ENCODE measurements at places on chromosomes 5 and 9.
A peak's percentile ranks its signal among the peaks of the same experiment; 100 is the strongest.

DNA sequence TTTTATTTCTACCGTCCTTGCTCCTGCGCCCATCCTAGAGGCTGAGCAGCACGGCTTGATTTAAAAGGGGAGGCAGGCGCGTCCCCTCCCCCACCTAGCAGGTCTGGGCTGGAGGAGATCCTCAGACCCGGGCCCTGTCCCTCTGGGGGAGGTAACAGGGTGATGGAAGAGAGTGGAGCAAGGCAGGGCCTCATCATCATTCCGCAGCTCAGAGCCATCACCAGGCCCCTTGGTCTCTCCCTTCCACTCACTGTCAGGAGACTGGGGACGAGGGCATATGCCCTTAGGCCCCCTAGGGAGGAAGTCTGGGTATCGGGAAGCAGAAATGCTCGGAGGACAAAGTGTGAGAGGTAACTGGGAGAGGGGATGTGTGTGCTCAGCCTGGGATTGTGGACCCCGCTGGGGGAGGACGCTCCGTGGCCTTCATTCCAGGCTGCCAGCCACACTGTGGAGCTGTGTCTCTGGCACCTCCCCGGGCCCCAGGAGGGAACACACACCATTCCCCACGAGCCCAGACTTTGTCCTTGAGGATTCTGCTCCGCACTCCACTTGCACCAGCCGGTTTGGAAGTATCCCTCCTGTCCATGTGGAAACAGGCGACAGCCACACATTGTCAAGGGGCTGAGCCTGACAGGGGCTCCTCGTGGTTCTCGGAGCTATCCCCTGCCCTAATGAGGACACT lies 761 bp downstream of the REEP2 start:
- H3K36me3 ChIP-seq, result peaks cover 28% of the 10 kb centered on the region
- H3K27me3 ChIP-seq, result no peaks in the 10 kb centered on the region
- DNase-seq, result no peak
- H3K4me1 ChIP-seq, result peaks cover 14% of the 10 kb centered on the region
- H3K4me3 ChIP-seq, result peak overlapping the region; percentile 27

DNA sequence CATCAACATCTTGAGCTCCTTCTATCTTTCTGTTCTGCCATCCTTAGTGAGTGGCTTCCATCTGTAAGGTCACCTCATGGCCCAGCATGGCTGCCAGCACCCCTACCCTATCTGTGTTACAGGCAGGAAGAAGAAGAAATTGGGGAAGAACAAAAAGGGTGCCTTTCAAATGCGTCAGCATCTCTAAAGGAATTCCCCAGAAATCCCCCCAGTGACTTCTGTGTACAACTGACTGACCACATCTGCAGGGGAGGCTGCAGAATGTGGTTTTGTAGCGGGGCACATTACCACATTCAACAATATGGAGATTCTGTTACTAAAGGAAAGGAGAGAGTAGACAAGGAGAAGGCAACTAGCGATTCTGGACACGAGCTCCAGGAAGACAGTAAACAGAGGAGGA lies 40.1 kb downstream of the ALG2 start:
- peaks cover 5% of the 10 kb centered on the region for H3K4me1 ChIP-seq
- no peak for DNase-seq
- no peak overlapping the region for H3K4me3 ChIP-seq
- no peaks in the 10 kb centered on the region for H3K27me3 ChIP-seq
- H3K27ac ChIP-seq, result no peak overlapping the region

DNA sequence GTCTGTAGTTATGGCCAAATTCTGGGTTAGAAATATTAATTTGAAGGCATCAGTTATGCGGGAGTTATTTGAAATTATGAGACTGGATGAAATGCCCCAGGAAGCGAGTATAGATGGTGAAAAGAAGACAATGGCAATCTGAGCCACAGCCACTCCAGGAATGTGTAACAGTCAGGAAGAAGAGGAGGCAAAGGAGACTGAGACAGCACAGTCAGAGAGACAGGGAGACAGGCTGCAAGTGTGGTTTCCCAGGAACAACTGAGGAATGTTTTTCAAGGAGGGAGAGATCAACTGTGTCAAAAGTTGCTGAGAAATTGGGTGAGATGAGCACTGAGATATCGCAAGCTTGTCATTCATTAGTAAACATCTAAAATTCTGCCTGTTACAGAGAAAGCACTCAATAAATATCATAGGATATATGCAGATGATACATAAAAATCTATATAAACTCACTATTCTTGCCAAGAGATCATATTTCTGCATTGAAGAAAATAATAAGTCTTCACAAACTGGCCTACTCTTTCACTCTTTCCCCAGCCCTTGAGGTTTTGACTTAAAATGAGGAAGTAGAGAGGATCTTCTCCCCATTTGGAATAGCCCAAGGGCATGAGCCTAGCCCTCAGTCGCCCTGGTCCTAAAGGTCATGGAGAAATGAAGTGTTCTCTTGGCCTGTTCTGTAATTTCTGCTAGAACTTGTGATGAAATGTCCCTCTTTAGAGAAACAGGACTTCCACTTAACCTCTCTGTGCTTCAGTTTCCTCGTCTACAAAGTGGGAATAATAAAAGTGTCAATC lies 48.5 kb upstream of the RLN1 start:
- no peaks in the 10 kb centered on the region for H3K4me1 ChIP-seq
- no peak overlapping the region for H3K4me3 ChIP-seq
- H3K27ac ChIP-seq, result no peak overlapping the region
- H3K36me3 ChIP-seq, result no peaks in the 10 kb centered on the region

- no peaks in the 10 kb centered on the region for H3K36me3 ChIP-seq
- no peaks in the 10 kb centered on the region for H3K4me1 ChIP-seq
- no peak overlapping the region for H3K4me3 ChIP-seq
- DNase-seq, result no peak
Measured at GRCh38 chr5:156147261-156147943, 179.6 kb upstream of the SGCD start.

DNA sequence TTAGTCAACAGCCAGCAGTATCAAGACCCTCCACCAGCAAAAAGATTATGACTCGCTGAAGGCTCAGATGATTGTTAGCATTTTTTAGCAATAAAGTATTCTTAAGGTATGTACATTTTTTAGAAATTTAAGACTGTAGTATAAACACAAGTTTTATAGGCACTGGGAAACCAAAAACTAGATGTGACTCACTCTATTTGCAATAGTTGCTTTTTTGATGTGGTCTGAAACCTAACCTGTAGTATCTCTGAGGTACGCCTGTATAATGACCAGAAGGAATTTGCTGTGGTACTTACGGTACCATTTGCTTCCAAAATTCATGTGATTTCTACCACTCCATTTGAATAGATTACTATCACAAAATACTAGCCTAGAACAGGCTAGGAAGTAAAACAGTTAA lies 60.8 kb downstream of the WDR41 start:
- H3K27ac ChIP-seq, result no peak overlapping the region
- H3K4me3 ChIP-seq, result no peak overlapping the region
- no peaks in the 10 kb centered on the region for H3K36me3 ChIP-seq
- peaks cover 2% of the 10 kb centered on the region for H3K4me1 ChIP-seq
- H3K27me3 ChIP-seq, result no peaks in the 10 kb centered on the region

GRCh38 chr5:56818450-56819037 lies 3.2 kb downstream of the MAP3K1 start:
- peak overlapping the region; percentile 94 for H3K27ac ChIP-seq
- H3K36me3 ChIP-seq, result no peaks in the 10 kb centered on the region
- H3K4me3 ChIP-seq, result peak overlapping the region; percentile 32
- DNase-seq, result no peak
- no peaks in the 10 kb centered on the region for H3K27me3 ChIP-seq

DNA sequence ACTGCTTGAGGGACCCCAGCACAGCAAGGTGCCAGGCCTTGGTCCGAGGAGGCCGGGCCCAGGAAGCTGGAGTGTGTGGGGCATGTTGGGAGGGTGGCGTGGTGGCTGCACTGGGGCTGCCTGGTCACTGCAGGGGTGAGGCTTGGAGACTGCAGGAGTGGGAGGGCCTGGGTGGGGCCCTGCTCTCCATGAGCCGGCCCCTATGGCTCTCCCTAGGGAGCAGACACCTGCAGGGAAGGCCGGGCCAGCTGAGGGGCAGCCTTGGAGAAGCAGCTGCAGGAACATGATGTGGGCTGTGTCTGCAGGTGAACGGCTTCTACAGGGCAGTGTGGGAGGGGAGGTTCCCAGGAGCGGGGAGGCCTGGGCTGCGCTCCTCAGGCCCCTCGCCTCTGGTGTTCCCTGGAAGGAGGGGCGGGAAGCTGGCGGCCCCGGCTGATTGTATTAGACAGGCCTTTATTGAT lies 41.7 kb upstream of the TMEM250 start:
- no peak overlapping the region for H3K27ac ChIP-seq
- H3K4me1 ChIP-seq, result no peaks in the 10 kb centered on the region
- H3K27me3 ChIP-seq, result no peaks in the 10 kb centered on the region
- no peak for DNase-seq
- no peaks in the 10 kb centered on the region for H3K36me3 ChIP-seq
- no peak overlapping the region for H3K4me3 ChIP-seq

GRCh38 chr5:1494780-1495524 lies 28.8 kb downstream of the LPCAT1 start:
- DNase-seq, result peak; percentile 19
- H3K36me3 ChIP-seq, result no peaks in the 10 kb centered on the region
- no peaks in the 10 kb centered on the region for H3K27me3 ChIP-seq

DNA sequence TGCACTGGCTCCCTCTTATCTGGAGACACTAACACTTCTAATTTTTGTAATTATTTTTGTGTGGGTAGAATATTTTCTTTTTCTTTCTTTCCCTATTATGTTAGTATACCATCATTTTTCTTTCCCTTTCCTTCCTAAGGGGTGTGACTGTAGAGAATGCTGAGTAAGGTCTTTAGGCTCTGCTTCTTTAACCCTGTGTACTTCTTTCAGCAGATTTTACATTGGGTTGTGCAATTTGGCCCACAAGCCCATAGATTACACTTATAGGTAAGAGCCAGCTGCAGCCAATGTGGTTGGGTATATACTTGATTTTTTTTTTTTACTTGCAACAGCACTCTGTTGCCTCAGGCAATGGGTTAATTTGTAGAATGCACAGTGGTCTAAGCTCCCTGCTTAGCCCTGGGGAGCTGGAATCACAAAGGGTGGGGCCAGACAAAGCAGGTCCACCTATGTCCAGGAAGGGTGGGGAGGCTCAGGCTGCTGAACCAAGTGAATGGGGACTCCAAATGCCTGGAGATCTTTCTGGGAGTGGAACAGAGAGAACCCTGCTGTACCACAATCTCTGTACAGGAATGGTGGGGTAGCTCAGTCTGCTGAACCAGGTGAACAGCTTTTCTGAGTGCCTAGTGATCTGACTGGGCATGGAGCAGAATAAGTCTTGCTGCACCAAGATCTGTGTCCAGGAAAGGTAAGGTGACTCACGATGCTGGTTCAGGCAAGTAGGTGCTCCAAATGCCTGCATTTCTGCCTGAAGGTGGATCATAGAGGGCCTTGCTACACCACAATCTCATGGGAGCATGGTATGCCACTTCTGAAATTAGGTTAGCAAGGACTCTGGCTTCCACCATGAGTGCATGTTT lies 64.9 kb downstream of the SLC25A46 start:
- H3K27me3 ChIP-seq, result no peaks in the 10 kb centered on the region
- no peak overlapping the region for H3K4me3 ChIP-seq
- peaks cover 18% of the 10 kb centered on the region for H3K4me1 ChIP-seq
- H3K27ac ChIP-seq, result peak overlapping the region; percentile 62

- DNase-seq, result no peak
- H3K4me3 ChIP-seq, result no peak overlapping the region
- H3K27me3 ChIP-seq, result peaks cover 22% of the 10 kb centered on the region
- H3K27ac ChIP-seq, result no peak overlapping the region
- peaks cover 29% of the 10 kb centered on the region for H3K4me1 ChIP-seq
- no peaks in the 10 kb centered on the region for H3K36me3 ChIP-seq
Measured at GRCh38 chr5:1875843-1876659, 6.7 kb downstream of the IRX4 start.

- H3K27ac ChIP-seq, result no peak overlapping the region
- no peaks in the 10 kb centered on the region for H3K27me3 ChIP-seq
- H3K4me1 ChIP-seq, result peaks cover 7% of the 10 kb centered on the region
- H3K36me3 ChIP-seq, result no peaks in the 10 kb centered on the region
- DNase-seq, result no peak
Measured at GRCh38 chr5:124341066-124341858, 405.2 kb downstream of the ZNF608 start.

GRCh38 chr5:148290271-148291195 lies 21.7 kb upstream of the SPINK7 start:
- H3K27me3 ChIP-seq, result no peaks in the 10 kb centered on the region
- H3K36me3 ChIP-seq, result no peaks in the 10 kb centered on the region
- no peak overlapping the region for H3K4me3 ChIP-seq

- DNase-seq, result no peak
- no peaks in the 10 kb centered on the region for H3K27me3 ChIP-seq
- no peak overlapping the region for H3K4me3 ChIP-seq
Measured at GRCh38 chr5:130213607-130214006, 309.3 kb downstream of the CHSY3 start.

DNA sequence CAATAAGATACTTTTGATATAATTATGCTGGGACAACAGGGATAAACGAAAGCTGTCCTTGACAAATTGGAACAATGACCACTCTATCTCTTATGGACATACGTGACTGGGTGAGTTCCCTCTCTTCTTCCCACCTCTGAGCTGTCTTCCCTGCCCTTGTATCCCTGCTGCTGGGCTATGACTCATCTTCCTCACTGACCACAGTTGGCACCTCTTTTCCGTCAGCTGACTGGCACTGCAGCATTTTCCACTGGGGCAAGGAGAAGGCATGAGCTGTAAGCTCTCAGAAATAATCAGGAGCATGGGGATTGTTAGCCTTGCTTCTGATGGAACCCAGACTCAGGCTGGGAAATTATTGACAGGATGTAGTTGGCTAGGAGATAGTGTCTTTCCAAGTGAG lies 48.7 kb downstream of the PCSK1 start:
- H3K4me1 ChIP-seq, result no peaks in the 10 kb centered on the region
- H3K27ac ChIP-seq, result no peak overlapping the region
- no peak for DNase-seq
- H3K36me3 ChIP-seq, result no peaks in the 10 kb centered on the region

DNA sequence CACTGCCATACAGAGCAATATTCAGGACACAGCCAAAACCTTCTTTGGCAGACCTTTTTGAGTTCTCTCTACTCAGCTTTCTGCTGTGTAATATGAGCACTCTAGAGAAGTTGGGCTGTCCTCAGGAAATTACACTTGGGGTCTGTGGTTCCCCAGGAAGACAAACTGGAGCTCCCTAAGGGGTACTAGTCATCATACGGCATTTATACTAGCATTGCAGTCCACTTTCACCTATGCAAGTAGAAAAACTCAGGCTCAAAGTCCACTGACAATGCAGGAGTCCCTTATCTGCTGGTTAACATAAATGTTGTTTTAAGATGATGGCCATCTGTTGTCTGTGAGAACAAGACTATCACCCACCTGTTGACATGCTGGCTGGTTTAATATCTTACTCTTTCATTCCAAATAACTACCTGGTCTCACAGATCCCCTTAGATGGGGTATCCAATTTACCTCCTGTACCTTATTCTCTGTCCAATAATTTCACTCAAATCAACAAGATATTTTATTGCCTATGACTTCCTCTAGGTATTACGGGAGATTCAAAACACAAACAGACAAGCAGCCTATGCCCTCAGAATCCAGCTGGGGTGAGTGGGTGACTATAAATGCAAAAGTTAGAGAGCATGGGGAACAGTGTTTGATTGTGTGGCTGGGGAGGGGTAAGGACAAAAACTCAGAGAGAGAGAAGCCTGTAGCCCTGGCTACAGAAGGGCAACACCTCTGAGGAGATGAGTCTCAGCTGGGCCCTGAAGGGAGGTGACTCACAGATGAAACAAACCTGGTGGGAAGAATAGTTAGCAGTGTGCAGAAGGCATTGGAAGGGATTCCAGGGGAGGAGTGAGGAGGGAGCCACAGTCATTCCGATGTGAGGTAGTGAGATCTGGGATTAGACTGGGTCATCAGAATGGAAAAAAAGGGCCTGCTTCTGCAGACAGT lies 10.2 kb downstream of the DOCK8 start:
- no peak for DNase-seq
- peaks cover 8% of the 10 kb centered on the region for H3K4me1 ChIP-seq
- no peaks in the 10 kb centered on the region for H3K27me3 ChIP-seq
- peak overlapping the region; percentile 25 for H3K27ac ChIP-seq
- no peaks in the 10 kb centered on the region for H3K36me3 ChIP-seq

Measured in esophagus squamous epithelium (tissue), 5 donors.